ENCODE measurements at places on chromosomes 12 and 14.

DNA sequence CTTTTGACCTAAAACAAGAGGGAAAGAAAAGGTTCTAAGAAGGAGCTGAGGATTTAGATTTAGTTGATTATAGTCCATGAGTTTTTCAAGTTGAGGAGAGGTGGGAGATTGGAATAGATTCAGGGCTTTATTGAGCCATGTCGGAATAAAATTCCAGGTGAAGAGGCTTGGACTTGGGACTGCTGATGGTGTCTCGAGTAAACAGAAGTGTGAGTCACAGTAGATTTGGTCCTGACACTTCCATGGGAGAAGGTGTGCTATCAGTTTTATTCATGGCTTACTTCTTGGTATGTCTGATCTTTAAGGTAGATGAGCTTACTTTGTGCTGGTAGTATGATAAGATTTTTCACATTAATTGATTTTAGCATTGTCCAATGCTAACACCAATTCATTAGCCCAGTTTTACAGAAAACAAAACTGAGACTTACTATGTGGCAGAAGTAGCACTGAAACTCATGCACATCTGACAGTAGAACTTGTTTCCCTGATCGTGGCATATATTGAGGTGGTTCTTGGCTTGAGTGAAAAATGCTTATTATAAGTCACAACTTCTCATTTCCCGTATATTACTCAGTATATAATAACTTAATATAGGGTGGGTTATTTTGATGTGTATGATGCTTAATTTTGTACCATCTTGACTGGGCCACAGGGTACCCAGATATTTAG lies 172.4 kb upstream of the IGF1 start:
- no peak for DNase-seq

DNA sequence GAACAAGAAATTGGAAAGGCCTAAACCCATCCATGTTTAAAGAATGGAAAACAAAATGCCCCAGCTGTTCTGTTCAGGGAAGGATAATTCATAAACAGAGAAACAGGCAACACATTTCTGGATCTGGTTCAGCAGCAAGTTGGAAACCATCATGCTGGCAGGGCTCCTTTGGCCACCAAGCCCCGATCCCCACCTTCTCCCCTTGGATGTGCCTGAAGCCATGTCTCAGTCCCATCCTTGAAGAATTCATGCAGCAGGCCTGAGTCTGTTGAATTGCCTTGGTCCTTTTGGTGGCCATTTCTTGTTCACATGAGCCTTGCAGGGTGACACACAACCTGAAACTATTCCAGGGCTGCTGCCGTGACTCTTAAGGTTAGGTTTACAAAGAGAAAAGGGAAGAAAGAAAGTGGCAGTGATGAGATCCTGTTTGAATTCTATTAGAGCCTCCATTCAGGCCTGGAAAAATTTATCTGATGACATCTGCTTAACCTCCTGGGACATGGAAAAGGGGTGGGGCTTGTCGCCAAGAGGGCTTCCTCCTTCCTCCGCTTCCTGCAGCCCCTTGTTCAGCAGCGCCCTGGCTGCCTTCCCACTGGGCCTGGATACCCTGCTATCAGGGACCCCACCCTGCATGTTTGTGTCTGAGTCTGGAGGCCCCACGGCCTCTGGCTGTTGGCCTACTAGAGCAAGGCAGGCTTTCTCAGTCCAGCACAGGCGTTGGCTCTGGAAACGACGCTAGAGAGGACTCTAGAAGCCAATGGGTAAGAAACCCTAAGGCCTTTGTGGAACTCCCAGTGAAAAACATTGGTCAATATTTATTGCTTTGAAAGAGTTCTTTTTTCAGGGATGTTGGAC lies 341.9 kb downstream of the C12orf75 start:
- DNase-seq: no peak

- no peak for DNase-seq
Observed at GRCh38 chr12:124713041-124713435, 145.6 kb upstream of the NCOR2 start.

- no peak for DNase-seq
Observed at GRCh38 chr12:83700838-83701237, 1014.1 kb downstream of the TMTC2 start.

GRCh38 chr12:57010627-57011247 lies 4.4 kb upstream of the ZBTB39 start:
- DNase-seq: no peak

GRCh38 chr12:4496145-4496838 lies 42.4 kb upstream of the RAD51AP1 start:
- no peak for DNase-seq

- no peak for DNase-seq
Observed at GRCh38 chr12:98869886-98870503, 224.9 kb downstream of the APAF1 start.

GRCh38 chr12:94127239-94128131 lies 20.9 kb upstream of the PLXNC1 start:
- DNase-seq: no peak

DNA sequence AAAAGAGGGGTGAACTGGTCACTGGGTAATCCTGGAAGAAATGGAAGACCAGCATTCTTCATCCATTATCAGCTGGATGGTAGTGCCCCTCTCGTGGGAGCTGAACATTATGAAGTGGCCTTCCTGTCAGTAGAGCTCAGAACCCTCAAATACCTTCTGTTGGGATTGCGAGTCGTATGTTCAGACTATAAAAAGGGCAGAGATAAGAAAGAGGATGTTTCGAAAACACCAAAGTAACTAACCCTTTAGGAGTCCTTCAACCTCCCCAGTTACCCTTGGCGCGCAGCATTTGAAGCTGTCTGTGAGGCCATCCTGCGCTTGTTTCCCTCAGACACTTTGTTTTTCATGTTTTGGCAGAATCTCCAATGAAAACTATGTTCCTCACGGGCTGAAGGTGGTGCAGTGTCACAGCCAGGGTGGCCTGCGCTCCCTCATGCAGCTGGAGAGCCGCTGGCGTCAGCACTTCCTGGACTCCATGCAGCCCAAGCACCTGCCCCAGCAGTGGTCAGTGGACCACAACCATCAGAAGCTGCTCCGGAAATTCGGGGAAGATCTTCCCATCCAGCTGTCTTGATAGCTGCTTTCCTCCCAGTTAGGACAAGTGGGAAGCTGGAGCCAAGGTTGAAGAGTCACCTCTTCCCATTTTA lies 19.3 kb upstream of the GALNT16 start:
- DNase-seq: no peak

DNA sequence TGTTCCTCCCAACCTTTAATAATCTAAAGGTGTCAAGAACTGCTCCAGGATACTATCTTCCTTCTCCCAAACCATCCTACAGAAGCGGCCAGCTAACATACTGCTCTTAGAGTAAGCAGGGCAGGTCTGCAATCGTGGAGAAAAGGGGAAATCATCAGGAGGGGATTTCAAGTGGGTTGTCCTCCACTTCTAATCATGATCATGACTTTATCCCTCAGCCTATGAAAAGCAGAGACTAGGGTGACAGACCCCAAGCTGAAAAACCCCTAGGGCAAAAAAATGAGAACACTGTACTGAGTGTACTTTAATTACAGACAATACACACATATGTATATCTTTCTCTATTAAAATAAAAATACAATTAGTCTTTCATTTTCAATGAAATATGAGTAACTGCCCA lies 13.9 kb downstream of the DUSP16 start:
- DNase-seq: no peak

GRCh38 chr12:68785358-68785757 lies 22.6 kb upstream of the MDM2 start:
- DNase-seq: no peak

DNA sequence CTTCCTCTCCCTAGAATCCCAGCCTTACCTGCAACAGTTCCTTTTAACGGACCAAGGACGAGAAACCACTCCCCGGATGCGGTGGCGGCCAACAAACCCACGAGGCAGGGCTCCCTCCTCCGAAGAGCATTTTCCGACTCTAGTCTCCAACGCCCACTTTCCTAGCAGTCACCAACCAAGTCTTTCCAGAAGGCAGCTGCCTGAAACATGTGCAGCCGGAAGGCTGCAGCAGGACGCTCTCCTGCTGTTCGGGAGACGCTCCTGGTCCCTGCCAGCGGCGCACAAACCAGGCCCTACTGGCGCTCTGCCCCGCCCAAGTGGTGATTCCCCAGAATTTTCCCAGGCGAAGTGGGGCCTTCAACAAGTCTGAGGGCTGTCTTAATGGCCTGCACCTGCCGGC lies 21.1 kb upstream of the ADAM20 start:
- no peak for DNase-seq

DNA sequence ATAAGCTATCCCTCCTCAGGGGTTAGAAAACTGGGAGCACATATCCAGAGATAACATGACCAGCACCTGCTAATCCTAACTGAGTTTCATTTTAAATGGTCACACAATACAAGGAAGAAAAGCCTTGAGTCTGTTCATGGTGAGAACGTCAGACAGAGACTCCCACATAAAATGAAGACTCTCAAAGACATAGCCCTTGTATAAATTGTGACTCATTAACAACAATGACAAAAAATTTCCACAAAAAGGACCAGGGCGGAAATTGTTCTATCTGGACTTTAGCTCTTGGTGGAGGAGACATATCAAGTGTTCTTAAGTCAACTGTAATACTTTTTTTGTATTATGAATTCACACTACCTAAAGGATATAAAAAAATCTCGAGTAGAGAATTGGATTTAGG lies 313.7 kb upstream of the DCN start:
- DNase-seq: no peak

DNA sequence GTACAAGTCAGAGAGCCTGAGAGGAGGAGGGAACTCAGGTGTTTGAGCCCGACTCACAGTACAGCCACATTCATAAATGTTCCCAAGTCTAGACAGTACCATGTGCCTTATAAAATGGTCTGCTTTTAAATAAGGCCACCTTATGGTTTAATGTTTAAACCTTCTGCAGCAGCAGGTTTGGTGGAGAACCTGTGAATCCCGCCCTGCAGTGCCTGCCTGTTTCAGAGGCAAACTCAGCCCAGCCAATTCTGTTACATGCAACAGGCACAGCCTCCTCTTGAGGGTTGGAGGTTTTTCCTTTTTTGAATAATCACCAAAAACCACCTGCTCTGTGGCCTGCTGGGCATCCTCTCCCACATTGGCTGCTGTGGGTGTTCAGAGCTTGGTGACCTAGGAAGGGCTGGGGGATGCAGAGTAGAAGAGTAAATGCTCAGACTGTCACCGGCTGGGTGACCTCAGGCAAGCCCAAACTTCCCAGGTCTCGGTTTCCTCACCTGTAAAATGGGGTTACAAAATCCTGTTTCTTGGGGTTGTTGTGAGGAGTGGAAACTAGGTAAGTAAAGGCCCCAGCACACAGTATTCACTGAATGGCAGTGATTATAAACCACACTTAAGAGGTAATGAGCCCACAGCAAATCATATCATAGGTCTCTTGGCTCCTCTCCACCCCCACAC lies 28.0 kb downstream of the NUAK1 start:
- no peak for DNase-seq

DNA sequence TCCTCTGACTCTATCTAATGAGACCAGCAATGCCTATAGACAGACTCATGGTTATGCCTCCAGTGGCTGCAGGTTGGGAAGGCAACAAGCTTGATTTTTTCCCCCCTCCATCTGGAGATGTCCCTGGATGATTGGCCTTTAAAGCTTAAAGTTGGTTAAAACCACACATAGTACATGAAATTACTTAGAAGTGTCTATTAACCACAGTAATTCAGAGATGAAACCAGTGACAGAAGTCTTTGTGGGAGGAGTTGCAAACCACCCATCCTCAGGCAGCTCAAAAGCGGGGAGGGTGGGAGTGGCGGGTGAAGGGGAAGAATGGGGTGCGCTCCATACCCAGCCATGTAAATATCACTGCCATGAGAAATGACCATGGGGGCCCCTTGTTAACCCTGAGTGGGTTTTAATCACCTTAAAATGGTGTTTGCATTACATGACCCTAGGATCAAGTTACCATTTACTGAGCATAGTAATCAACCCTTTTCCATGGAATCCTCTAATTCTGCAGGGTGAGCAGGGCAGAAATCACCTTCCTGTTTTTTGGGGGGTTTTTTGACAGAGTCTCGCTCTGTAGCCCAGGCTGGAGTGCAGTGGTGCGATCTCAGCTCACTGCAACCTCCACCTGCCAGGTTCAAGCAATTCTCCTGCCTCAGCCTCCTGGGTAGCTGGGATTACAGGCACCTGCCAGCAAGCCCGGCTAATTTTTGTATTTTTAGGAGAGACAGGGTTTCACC lies 133.5 kb downstream of the FOXN3 start:
- DNase-seq: no peak

DNA sequence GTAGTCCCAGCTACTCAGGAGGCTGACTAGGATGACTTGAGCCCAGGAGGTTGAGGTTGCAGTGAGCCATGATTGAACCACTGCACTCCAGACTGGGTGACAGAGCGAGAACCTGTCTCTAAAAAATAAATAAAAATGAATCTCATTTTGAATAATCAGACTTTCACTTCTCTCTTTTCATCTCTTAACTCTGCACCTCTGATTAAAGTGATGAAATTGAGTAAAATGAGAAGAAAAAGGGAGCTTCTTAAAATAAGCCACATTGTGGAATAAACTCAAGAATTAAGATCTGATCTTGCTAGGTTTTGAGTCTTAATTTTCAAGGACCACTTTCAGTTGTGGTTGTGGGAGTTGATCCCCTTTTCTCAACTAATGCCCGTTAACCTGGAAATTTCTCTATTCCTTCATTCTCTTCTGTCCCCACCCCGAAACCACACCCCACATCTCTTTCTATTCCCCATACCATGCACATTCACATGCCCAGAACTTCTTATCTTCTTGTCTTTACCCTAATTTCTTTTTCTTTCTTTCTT lies 70.9 kb upstream of the ETV6 start:
- no peak for DNase-seq

DNA sequence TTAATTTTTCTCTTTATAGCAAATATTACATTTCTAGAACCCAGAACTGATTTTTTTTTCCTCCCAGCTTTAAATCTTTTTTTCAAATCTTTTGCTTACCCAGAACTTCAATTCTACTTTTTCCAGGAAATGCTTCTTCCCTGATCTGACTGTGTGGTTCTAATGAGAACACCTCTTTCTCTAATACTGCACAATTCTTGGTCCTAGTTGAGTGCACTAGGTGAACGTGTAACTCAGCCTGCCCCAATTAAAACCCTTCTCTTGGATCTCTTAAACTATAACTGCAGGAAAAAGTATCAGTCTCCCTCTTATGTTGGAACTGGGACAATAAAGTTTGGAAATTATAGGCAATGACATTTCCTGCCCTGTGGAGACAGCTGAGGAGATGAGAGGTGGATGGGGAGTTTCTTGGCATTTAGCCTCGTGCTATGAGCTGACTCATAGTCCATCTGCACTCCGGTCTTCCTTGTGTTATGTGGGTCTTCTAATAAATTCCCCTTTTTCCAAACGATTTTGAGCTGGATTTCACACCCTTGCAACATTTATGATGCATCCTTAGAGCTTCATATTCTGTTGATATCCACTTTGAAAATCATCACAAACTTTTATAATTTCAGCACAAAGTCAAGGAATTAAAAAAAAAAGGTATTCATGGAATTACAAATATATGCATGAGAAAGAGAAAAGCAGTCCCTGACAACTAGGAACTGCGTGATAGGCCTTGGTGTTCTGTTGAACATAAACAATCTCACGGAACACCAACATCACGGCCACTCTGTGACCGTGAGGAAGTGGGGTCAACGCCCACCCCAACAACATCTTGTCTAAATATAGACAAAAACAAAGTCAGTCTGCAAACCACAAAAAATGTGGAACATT lies 52.4 kb downstream of the BRMS1L start:
- DNase-seq: no peak
